ENCODE measurements at places on chromosomes 6 and 20.

- no peak for DNase-seq
Measured at GRCh38 chr20:32681175-32682084, 7.7 kb upstream of the C20orf203 start.

- no peak for DNase-seq
Measured at GRCh38 chr6:79267128-79267527, 32.6 kb upstream of the HMGN3 start.

GRCh38 chr6:16974387-16974673, 127.5 kb upstream of the STMND1 start:
- no peak for DNase-seq

DNA sequence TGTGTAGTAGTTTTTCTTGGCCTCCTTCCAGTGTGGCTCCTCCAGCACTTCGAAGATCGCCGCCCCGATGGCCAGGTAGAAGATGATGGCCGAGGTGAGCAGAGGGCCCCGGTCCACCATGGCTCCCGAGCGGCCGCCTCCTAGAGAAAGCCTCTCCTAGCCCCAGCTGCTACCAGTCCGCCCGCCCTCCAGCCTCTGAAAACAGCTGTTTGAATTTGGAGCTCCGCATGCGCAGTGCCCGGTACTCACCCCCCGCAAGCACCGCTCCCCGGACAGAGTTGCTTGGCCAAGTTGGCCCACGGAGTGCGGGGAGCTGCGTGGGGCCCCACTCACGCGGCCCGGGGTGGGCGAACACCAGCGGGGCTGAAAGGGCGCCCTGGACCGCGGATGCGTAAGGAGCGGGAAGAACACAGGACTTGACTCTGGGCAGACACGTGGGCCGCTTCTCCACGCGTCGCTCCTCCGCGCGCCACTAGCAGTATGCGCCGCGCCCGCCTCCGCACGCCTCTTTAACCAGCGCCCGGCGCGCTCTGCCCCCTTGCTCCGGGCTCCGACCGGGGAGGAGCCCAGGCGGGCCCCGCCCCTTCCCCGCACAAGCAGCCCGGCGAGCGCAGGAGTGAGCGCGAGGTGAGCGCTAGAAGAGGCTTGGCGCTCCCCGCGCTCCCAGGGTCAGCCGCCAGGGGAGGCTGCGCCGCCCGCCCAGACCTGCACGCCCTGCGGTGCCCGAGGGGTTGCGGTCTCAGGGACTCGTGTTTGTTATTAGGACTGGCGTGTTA, at the start of gene KCNK5:
Gene KCNK5, minus strand, starts transcription at position 484 of the 776 bp plus-strand sequence. Its CDS starts 364 bp downstream, at position 120.
- peak; percentile 79 for DNase-seq

DNA sequence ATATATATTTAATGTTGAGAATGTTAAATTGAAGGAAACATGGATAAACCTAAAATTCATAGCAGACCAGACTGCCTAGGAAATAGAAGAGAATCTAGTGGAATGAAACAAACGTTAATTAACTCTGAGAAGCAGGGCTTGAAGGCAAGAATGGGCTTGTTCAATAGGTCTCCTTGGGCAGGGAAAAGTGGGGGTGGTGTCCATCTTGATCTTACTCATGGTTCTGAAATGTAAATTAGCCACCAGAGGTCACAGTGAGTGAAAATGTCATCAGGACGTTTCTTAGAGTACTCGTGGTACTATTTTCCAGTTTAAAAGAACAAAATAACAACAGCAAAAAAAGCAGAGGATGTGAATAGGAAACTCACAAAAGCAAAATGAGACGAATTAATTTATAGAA, 66.8 kb upstream of the BTBD3 start:
- DNase-seq = no peak

DNA sequence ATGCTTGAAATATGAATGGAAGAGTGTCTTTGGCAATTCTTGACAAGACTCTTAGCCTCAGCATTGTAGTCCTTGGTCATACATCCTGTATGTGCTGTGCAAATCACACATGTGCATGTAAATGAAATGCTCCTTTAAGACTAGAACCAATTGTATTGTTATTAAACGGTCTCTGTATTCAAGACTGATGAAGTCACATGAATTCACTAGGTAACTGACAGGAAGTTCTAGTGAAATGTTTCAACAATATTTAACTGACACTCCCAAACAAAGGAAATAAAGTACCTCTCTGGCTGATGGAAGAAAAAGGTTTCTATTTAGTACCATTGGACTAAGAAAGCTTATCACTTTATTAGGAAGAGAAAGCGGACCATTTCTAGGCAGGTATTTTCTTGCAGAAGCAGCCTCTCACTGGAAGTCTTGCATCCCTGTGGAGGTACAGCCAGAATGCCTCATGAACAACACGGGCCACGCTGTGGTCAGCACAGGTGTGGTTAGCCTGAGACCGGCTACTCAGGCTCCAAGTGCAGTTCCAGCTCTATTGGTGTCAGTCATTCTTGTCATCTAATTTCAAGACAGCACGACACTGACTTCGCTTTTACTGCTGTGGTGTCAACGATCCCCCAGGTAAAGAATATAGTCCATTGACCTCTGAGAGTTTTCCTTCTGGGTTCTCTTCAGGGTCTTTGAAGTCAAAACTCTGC, 17.3 kb downstream of the PPP1R3G start:
- no peak for DNase-seq

- no peak for DNase-seq
Measured at GRCh38 chr6:166737261-166737660, 110.2 kb upstream of the RPS6KA2 start.

DNA sequence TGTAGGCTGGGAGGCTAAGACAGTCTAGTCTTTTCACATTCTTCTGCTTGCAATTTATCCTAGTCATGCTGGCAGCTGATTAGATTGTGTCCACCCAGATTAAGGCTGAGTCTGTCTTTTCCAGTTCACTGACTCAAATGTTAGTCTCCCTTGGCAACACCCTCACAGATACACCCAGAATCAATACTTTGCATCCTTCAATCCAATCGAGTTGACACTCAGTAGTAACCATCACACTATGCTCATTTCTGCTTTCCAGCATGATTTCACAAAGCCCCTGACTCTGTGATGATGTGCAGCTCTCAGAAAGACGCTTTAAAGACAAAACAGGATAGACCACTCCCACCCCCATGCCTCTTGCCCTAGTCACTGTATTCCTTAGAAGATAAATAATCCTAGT, 693.0 kb downstream of the HTR1B start:
- DNase-seq = no peak

GRCh38 chr6:36079601-36080000, 50.7 kb upstream of the MAPK13 start:
- no peak for DNase-seq

GRCh38 chr6:83086751-83087150, 19.3 kb downstream of the DOP1A start:
- no peak for DNase-seq

GRCh38 chr6:130322673-130323268, 43.0 kb upstream of the TMEM200A start:
- DNase-seq = peak; percentile 72

GRCh38 chr20:48329031-48329615, 498.7 kb downstream of the PREX1 start:
- DNase-seq = no peak

DNA sequence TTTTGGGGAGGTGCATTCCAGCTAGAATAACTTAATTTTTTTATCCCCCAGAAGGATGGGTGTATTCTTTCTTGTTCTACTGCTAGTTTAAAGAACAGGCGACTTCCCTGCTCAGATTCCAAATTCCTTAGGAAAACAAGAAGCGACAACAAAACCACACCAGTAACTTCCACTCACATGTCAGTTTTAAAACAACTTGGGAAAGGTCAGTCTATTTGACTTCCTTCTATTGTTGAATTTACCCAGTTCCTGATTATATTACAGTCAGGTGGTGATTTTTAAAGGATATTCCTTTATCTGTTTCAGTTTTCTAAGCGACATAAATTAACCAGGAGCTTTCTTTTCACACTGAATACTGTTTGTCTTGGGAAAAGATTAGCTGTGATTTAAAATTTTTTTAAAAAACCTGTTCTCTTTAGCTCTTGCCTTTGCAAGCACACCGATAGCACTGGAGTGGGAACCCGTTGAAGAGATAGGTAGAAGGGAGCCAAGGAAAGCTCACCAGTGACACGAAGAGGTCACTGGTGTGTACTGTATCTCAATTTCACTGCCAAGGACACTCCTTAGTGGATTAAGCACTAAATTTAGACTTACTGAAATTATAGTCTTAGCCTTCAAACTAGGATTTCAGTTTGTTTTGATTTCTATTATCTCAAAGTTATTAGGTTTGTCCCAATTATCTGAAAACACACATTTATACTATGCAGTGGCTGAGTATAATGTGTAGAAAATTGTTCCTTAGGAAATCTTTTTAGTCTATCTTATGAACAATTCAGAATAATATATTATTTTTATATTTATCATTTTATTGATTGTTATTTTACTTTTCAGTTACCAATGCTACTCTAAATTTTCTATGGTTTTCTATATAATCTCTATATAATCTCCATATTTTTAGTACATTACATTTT, 22.3 kb downstream of the MARCKS start:
- DNase-seq = peak; percentile 2

GRCh38 chr6:31871046-31871659, 7.6 kb downstream of the SLC44A4 start:
- DNase-seq = no peak

DNA sequence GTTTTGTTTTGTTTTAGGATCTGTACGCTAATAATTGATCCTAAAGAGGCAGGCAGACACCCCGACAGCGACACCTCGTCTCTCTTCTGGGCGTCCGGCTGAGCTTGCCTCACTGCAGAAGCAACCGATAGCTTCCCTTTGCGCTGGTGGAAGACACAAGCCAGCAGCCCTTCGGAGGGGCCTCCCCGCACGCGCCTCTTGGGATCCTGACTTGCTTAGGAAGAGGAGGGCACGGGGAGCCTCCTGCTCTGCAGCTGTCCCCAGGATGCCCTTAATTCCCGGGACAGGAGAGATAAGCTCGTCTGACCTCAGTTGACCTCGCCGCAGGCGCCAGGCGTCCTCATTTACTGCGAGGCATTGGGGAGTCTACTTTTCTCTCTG, 94.0 kb downstream of the CD83 start:
- DNase-seq = no peak

GRCh38 chr20:33099843-33100538, 20.5 kb downstream of the BPIFB4 start:
- DNase-seq = no peak

DNA sequence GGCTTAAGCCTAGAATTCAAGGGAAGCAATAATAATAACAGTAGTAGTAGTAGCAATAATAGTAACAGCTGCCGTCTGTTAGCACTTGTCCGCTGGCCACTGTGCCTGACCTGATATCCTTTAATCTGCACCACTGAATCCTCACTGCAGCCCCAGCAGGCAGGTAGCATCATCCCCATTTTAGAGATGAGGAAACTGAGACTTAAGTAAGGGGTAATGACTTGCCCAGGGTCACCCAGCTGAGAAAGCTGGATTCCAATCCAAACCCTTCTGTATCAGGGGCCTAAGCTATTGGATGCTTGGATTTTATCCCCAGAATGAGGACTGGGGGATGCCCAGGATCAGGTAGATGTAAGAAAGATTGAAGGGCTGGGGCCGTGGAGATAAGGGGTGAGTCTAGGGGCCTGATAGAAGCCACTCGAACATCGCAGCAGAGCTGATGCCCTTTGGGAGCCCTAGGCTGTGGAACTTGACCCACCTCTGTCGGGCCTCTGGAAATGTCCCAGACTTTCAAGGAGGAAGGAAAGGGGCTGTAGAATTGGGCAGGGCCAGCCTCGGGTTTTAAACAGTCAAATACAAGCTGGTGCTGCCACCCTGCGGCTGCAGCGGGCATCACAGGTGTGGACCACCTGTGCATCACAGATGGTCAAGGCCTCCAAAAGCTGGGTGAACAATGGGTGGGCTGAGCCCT, 102.1 kb upstream of the MYL9 start:
- peak; percentile 57 for DNase-seq

DNA sequence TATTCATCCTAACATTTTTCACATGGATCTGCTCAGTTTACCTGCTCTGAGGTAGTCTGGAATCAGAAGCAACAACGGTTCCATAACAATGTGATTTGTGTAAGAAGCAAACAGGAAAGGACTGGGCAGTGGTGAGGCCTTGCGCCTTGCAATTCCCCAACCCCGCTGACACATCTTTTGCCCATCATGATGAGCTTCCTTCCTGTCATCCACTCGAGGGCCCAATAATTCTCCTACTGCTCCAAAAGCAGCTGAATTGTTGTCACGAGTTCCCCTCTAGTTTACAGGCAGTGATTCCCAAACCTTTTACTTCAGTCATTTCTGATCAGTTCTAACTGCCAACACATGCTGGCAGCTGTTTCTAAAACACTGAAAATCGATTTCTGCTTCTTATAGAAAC, 22.9 kb downstream of the STX7 start:
- DNase-seq = no peak

- peak; percentile 79 for DNase-seq
Measured at GRCh38 chr20:478949-479429, 16.7 kb upstream of the TBC1D20 start.

- DNase-seq = no peak
Measured at GRCh38 chr6:11263291-11263775, 30.9 kb upstream of the NEDD9 start.

GRCh38 chr20:48794816-48795457, 32.9 kb downstream of the PREX1 start:
- no peak for DNase-seq

DNA sequence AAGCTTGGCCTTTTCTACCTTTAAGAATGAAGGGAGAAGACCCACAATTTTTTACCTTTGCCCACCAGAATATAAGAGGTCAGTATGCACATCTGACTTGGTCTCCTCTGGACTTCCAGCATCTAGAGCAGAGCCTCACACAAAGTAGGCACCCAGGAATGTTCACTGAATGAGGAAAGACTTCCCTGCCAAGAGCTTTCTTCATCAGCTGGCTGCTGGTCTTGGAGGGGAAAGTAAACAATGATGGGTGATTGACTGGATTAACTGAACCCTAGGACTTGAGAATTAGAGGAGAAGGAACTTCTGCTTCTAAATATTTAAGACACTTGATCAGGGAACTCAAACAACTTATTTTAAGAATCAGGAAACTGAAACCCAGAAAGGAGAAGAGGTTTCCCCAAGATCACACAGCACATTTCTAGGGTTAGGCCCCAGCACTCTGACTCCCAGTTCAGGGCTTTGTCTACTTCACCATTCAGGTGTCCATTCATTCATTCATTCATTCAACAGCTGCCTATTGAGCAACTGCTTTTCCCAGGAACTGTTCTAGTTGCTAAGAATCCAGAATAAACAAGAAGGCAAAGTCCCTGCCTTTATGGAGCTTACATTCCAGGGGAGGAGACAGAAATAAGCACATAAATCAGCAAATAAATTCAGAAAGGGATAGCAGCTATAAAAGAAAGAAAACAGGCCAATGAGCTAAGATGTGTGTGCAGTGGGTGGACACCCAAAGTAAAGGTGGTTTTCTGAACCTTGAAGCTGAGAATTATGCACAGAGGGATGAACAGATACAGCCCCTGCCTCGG, 216.9 kb upstream of the LRFN2 start:
- no peak for DNase-seq
